ENCODE measurements at places on chromosomes 4 and X. TPM values are rescaled to one million over a fixed set of nuclear protein-coding genes. Genes with fewer than 3 reads are reported as not detected.

Gene CT47A1
- total RNA-seq = not detected

Gene UGT2B15
- not detected for total RNA-seq

Gene STIM2
- 11.6 TPM for total RNA-seq

Gene EXOC1L
- total RNA-seq = not detected

GRCh38 chr4:16083241-16084191 is at the start of gene PROM1:
Gene PROM1 (minus strand): TSS chr4:16084023. CDS start chr4:16075906, 8,117 bp downstream.
- peak; percentile 28 for ATAC-seq

GRCh38 chr4:182280436-182281111 is 37.4 kb downstream of the TENM3 start:
- no peak for ATAC-seq

GRCh38 chr4:56215901-56216300 is 171.4 kb downstream of the AASDH start:
- ATAC-seq = no peak

All from gastroesophageal sphincter (tissue), 4 donors.